ENCODE measurements at places on chromosomes 16 and 17.

GRCh38 chr17:39236450-39236927 is 10.7 kb upstream of the STAC2 start:
- no peak for DNase-seq

GRCh38 chr17:64063766-64064224 is 43.4 kb upstream of the ICAM2 start:
- peak; percentile 59 for DNase-seq

DNA sequence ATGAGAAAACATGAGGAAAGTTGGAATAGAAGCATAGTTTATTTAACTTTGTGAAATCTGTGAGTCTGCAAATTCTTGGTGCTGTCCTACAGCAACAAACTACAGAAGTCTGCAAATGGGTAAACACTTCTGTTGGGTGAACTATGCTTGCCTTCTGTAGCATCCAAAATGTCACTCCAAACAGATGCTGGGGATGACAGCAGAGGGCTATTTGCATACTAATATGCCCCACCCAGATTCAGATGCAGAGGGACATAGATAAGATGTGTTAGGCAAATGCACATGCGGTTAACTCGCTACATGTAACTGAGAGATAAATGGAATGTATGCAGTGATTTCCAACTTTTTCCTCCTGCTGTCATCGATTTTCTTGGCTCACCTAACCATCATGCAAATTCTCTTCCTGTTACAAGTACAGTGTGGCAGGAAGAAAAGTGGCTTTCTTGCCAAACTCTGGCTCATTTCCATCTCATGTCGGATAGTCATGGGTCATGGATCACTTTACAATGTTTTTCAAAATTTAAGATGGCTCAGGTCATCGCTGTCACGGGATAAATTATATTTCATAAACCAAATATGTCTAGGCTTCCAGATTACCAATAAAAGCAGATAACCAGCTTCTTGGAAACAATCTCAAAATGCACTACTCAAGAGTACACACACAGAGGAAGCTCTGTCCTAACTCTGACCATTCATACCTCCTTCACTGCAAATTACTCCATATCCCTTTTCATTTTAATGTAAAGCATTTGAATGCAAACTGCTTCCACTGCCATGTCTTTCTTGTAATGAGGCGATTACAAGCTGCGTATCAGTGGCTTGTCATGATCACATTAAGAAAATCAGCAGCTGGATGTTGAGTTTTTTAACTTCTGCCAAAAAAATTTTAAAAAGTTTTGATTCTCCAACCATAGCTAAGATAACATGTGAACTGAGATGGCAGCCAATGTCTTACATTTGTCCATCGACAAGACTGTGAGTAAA is 47.7 kb downstream of the ADAMTS18 start:
- DNase-seq = no peak

DNA sequence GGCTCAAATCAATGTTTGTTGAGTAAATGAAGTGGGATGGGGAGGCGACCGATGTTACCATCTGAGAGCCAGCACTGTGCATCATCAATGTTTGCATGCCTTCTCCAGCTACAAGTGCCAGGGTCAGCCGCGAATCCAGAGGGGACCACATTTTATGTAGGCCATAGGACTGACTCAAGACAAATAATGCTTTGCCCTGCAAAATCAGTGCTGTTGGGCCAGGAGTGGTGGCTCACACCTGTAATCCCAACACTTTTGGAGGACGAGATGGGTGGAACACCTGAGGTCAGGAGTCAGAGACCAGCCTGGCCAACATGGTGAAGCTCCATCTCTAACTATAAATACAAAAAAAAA is 53.1 kb upstream of the WSB1 start:
- no peak for DNase-seq

DNA sequence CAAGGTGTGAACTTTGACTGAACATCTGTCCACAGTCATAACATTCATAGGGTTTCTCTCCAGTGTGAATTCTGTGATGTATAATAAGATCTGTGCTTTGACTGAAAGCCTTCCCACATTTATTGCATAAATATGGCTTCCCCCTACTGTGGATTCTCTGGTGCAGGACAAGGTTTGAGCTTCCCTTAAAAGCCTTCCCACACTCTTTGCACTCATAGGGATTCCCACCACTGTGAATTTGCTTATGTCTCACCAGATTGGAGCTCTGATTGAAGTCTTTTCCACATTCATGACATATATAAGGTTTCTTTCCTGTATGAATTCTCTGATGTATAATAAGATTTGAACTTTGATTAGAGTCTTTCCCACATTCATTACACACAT is 8.3 kb downstream of the ZNF594 start:
- DNase-seq = no peak

All from CD4-positive, alpha-beta T cell treated with Interleukin-1 beta for 1 hour (primary cell).